ENCODE measurements at places on chromosomes 13 and 19.

DNA sequence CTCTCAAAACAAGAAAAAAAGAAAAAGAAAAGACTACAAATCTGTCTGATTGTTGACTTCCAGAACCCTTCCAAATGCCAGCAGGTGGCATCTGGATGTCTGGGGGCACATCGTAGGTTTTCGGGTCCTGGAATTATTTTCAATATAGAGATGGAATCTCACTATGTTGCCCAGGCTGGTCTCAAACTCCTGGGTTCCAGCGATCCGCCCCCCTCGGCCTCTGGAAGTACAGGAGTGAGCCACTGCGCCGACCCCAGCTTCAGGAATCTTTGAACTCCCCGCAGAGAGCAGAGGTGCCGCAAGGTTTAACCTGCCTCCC is 567 bp upstream of the B3GNT3 start:
- no peak for DNase-seq

DNA sequence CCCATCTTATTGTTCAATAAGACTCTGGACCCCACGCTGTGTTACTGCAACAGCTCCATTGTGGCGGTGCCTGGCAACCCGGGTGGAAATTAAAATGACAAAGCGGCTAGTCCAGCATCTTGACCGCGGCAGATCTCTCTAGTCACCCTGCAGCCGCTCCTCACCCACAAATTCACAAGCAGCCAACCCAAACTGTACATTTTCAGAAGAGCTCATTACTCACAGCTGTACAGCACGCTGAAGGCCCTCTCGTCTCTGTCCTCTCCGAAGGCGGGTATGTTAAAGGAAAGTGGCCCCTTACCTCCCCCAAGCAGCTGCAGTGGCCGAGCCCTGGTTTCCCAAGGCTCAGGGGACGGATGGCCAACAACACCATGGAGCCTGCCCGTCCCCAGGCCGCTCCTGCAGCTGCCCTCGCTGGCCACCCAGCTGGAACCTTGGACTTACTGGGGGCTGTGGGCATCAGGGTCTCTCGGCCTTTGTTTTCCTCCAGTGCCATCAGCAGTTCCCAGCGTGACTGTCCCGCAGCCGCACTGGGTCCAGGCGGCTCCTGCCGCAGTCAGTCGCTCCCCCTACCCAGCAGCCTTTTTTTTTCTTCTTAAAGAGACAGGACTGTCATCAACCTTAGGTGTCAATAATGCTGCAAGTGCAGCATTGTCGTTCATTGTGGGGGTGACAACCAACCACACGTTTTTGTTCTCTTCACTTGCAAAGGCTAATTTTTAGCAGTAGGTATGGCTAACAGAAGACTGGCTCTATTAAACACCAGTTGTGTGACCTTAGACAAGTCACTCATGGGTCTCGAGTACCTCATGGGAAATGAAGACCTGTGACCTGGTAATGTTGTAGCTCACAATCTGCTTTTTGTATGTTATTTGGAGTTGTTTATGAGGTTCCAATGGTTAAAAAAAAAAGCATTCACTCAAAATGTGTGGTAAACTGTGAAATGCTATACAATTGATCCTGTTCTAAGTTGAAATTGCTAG is at the start of gene SACS:
Gene SACS (minus strand): TSS at position 532 of the 983 bp plus-strand sequence. CDS start 22,463 bp downstream, outside the sequence.
- DNase-seq: no peak

DNA sequence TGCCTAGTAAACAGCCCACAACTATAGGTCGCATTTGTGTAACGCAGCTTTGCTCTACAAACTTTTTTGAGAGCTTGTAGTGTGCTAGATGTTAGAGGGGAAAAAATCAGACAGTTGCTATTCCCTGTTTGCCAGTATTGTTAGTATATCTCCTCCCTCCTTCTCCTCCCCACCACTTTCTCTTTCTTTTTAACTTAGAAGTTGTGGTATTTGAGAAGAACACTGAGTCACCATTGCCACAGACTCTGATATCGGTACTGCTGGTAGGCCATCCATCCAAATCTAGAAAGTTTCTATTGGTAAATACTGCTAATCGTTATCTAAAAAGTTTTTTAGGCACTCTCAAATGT is 666 bp downstream of the POMP start:
- no peak for DNase-seq

- DNase-seq: no peak
Observed at GRCh38 chr19:15628236-15629002, 12.3 kb upstream of the CYP4F3 start.

DNA sequence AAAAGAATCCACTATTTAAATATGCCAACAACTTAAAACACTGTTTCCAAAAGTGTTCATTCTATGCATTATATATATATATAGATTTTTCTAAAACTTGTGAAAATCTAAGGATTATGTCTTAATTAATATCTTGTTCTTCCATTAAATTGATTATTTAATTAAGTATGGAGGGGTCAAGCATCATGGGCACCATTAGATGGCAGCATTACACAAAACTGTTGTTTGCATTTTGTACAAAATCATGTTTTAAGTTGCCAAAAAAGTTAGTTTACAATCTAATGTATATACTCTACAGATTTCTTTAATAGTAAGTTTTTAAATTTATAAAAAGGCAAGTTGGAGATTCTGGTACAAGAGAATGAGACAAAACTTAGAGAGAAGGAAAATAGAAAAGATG is 213.2 kb upstream of the EDNRB start:
- DNase-seq: no peak

DNA sequence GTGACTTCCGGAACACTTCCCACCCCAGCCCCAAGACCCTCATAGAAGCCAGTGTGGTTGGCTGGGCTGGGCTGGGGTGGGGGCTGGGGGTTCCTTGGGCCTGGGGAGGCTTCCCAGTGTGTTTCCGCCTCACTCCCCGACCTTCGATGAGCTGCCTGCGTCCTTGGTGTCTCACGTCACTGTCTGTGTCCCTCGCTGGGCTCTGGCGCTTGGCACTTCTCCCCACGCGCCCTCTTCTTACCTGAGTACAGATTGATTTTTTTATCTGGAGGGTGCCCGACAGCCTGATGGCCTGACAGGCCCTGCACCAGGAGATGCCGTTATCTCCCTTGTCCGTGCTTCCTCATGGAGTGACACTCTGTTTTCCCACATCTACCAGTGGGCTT is 7.6 kb upstream of the GRIN3B start:
- no peak for DNase-seq

GRCh38 chr19:5308451-5309437 is 31.9 kb downstream of the PTPRS start:
- no peak for DNase-seq

- DNase-seq: no peak
Observed at GRCh38 chr13:113041293-113041690, 64.3 kb upstream of the F7 start.

DNA sequence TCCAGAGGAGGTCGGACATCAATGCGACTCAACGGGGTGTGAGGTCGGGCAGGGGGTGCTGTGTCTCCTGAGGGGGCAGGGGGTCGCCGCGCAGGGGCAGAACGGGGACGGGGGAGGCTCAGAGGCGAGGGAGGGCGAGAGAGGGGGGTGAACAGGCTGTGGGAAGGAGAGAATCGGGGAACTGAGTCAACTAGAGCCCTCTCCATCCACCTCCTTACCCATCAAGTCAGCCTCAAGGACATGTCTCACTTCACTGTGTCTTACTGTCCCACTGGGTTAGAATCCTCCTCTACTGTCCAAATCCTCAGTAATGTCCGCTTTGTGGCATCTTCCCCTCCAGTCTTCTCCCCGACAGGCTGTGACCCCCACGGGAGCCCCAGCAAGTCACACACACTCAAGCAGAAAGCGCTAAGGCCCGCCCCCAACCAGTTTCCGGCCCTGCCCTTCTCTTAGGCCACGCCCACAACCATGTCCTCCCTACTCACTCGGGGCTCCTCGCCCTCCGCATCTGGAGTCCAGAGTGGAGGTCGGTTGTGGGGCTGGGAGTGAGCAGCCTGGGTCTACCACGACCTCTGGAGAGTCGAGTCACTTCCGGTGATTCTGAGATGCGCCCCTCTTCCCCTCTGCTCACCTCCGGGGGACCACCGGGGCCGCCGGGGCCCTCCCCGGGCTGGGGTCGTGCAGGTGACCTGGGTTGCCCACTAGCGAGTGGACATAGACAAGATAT is 9.3 kb downstream of the PLEKHA4 start:
- DNase-seq: peak; percentile 60

DNA sequence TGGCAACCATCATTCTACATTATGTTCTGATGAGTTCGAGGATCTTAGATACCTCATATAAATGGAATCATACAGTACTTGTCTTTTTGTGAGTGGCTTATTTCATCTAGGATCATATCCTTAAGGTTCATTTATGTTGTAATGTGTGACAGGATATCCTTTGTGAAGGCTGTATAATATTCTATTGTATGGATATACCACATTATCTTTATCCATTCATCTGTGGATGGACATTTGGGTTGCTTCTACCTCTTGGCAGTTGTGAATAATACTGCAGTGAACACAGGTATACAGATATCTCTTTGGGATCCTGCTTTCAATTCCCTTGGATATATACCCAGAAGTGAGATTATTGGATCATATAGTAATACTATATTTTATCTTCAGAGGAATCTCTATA is 33.2 kb upstream of the RFC3 start:
- no peak for DNase-seq

- no peak for DNase-seq
Observed at GRCh38 chr13:46126056-46126455, 21.2 kb upstream of the CPB2 start.

DNA sequence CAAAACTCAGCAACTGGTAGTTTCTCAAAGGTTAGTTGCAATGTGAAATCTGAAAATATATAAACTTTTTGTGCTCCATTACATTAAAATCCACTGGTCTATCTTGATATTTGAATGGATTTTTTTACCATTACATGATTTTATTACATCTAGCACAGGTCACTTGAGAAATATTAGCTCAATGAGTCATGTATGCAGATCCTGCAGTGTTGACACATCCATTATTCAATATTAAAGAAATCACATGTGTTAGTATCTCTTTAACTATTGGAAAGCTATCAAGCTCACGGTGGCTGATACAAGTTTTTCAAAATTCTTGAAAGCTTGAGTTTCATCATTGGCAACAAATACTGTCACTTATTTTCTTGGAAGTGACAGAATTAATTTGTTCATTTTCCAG is 373.9 kb upstream of the TSHZ3 start:
- DNase-seq: no peak

DNA sequence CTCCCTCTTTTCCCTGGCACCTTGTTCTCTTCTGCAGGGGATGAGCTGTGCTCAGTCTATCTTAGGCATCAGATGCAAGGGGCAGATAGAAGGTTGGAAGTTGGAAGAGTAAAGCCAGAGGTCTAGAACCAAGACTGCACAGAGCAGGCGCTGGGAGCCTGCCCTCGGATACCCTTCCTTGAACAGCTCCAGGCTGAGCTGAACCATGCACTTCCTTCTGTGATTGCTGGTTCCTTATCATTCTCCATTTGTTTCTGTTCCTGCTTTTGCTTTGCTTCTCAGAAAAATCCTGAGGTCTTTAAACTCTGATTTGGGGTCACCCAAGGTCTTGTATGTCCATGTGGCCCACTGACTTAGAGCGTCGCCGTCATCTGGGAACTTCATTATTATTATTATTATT is 36.3 kb downstream of the ARHGEF18 start:
- no peak for DNase-seq

DNA sequence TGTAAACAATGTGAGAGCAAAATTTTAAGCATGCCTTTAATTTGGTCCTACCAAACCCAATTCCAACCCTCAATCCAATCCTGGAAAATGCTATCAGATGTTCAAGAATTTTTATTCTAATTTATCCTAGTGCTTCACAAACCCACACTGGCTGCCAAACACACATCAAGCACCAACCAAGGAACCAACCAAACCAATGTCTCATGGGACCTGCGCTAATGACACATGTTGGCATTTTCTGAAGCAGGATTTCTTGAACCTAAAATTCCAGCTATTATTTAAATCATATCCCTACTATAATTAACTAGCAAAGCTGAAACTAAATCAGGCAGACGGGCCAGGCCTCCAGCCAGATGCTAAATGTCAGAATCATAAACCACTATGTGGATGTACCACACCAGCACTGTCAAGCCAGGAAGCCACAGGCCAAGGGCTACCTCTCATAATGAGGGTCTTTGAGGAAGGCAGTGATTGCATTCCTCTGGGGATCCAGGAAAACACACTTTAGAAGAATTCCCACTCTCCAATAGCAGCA is 5.8 kb downstream of the LATS2 start:
- DNase-seq: no peak

- DNase-seq: peak; percentile 73
Observed at GRCh38 chr19:53868892-53869804, 1.5 kb downstream of the MYADM start.

DNA sequence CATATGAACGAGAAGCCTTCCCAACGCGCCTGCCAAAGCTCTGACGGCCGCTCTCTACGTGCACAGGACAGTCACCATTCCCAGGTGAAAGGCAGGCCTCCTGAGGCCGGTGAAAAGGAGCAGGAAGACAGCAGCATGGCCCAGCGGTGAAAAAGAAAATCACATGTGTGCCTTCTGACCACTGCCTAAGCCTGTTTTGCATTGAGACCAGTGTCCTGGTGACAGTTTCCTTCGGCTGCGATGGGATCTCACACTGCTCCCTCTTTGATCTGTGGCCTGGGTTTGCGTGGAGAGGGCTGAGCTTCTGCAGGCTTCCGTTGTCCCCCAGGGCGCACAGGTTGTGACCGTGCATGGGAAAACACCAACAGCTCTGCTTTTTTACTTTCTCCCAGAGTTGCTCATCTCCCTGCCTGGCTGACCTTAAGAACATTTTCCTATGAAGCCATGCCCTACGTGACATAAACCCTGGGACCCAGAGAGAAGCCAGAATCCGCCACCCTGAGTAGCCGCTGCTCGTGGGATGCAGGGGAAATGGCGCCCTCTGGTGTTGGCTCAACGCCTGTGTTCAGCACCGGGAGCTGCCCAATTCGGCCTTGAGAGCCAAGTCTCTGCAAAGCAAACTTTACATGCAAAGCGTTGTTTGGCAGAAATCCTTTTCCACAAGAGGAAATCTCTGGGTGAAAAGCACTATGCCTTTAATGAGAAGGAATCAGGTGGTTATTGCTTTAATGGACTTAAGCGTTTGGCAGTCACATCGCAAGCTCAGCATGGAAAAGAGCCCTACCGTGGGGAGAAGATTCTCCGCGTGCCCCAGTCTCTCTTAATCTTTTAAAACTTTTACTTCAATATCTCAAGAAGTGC is 112.2 kb upstream of the GPR12 start:
- DNase-seq: no peak
